Stimulated activated CD4-positive, alpha-beta T cell treated with anti-CD3 and anti-CD28 coated beads, Interleukin-1b, Interleukin-23, amount 100 ng/mL, for 1 hour (primary cell): ENCODE measurements at places on chromosomes 16 and 17.

- DNase-seq: no peak
Measured at GRCh38 chr16:64121473-64121872, 1000.4 kb downstream of the CDH11 start.

GRCh38 chr17:19867329-19868078, at the start of gene ULK2:
Gene ULK2, minus strand, starts transcription at chr17:19867936. Its CDS starts 519 bp downstream, at chr17:19867417.
- no peak for DNase-seq

DNA sequence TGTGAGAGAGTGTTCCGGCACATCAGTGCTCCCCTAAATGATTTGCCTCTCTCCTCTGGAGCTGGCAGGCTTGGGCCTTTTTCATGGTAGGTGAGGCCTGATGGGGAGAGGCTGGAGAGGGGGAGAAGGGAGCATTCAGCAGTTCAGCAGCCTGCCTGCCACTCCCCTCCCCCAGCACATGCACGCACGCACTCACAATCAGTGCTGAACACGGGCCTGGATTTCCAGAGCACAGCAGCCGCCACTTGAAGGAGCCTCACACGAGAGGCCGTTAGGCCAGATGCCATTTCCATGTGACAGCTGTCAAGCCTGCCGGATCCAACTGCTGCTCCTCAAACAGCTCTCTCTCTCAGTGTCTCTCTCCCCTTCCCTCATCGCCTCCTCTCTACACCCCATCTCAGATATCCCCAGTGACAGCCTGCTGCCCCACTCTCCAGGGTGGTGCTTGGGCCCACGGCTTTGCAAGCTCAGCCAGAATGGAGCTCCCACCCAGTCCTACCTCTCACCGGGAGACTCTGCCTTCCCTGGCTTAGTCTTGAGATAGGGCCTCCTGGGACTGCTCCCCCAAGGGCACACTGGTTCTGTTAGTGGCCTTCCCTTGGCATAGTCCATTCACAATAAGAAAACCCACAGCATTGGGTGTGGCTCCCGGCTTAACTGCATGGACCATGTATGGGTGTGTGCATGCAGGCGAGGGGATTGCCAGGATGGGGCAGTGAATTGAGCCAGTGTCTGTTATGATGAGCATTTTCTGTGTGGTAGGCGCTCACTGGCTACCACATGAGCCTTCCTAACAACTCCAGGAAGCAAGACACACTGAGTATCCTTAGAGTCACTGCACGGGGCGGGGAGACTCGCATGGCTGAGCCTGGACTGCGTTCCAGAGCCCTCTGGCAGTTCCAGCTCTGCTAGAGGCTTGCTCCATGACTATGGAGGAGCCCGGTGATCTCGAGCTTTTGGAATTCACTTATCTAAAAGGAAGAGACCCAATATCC, 226.2 kb downstream of the CCDC182 start:
- DNase-seq: no peak

GRCh38 chr17:71237903-71238538, 882.8 kb upstream of the SOX9 start:
- no peak for DNase-seq

DNA sequence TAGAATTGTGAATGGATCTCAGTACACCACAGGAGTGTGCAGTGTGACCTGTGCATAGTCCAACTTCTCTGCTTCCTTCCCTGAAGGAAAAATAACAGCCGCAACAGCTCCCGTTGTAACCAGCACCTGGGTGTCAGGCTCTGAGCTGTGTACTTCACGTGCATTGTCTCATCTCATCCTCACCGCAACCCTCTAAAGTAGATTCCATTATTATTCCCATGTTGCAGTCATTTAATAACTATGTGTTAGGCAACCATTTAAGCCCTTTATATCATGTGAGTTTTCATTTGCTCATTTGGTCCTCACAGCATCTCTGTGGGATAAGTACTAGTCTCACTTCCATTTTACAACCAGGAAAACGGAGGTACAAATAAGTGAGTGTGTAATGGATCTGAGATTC, 247.0 kb upstream of the MAF start:
- DNase-seq: no peak

DNA sequence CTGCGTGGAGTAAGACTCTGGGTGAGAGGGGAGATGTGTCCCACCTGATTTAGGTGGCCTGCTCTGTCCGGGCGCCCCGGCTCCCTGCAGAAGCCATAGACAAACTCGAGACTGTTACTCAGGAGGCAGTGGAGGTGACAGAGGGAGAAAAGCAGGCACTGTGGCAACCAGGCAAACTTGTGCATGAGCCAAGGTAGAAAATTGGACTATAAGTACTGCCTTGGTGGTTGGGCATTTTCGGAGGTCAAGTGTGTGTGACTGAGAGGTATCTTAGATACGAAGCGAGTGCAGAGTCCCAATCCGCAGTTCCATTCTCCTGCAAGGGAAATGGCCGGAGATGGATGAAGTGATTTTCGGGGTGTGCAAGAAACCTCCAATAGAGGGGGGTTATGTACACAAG, 27.1 kb upstream of the SPACA3 start:
- DNase-seq: no peak
